SK-N-SH (cell line): ENCODE measurements at places on chromosomes 2 and 18. TPM values are rescaled to one million over a fixed set of nuclear protein-coding genes. Genes with fewer than 3 reads are reported as not detected.

- DNase-seq: no peak
Measured at GRCh38 chr2:40283111-40283909, 168.6 kb downstream of the SLC8A1 start.

DNA sequence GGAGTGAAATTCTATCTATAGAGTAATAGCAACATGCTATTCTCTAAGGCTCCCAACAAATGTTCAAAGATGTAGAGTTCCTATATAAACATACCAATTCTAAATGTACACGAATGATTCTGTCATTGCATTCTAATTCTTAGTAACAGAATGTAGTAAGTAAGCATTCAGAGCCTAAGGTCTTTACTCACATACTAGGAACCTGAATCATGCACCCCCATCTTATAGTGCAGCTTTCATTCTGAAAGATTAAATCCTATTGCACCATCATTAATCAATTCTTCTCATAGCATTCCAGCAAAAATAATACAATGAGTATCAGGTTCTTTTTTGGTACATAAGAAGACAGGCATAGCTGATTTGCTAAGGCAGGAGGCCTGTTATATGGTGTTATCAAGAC lies 230.0 kb downstream of the NCKAP5 start:
- DNase-seq: no peak

DNA sequence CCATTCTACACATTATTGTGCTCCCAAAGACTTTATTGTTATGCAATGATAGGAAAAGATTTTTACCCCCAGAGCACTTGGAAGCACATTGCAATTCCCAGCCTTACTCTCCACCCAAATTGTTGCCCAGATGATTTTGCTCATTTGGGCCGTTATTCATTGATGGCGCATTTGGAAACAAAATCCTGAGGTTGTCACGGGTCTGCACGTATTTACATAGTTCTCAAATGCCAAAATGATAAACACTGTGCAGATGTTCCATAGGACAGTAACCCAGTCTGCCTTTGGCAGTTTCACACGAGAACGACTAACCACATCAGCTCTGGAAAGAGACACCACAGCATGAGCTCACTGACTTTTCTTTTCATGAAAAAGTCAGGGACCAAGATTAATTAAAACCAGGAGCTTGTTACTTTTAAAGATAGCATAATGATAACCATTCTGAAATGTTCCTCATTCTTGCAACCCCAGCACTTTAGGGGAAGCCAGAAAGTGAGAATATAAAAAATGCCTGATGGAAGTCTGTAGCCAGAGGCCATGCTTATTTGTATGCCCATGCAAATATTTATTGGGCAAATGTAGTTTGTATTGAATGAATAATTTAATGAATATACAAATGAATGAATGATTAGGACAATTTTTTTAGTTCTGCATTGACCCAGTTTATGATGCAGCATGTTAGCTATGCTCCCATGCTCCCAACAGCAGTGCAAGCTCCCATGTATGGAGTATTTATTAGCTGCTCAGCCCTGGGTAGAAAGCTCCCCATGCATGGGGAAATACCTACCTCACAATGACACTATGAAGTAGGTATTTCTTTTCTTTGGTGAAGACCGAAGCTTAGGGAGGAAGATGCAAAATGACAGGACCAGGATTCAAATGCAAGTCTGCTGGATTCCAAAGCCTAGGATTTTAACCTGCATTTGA lies 84.6 kb downstream of the MAIP1 start:
- DNase-seq: no peak

GRCh38 chr2:197077336-197077735 lies 150.8 kb upstream of the PGAP1 start:
- DNase-seq: no peak

DNA sequence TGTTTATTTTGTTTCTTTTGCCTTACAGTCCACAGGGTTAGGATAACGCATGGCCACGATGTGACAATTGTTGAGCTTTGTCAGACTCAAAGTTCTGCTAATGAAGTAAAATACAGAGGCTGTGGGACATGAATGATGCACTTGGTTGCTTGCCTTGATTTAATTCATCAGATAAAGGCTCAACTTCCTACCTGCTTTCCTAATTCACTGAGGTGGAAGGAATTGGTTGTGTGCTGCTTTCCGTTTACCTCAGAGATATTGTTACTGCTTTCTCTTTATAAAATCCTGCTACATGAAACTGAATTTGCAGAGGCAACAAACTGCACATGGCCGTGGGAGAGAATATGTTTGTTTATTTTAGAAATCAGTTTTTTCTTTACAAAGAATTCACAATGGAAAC lies 6.6 kb downstream of the RIT2 start:
- DNase-seq: no peak

GRCh38 chr2:69185807-69186206 lies 172.8 kb downstream of the ANTXR1 start:
- no peak for DNase-seq

DNA sequence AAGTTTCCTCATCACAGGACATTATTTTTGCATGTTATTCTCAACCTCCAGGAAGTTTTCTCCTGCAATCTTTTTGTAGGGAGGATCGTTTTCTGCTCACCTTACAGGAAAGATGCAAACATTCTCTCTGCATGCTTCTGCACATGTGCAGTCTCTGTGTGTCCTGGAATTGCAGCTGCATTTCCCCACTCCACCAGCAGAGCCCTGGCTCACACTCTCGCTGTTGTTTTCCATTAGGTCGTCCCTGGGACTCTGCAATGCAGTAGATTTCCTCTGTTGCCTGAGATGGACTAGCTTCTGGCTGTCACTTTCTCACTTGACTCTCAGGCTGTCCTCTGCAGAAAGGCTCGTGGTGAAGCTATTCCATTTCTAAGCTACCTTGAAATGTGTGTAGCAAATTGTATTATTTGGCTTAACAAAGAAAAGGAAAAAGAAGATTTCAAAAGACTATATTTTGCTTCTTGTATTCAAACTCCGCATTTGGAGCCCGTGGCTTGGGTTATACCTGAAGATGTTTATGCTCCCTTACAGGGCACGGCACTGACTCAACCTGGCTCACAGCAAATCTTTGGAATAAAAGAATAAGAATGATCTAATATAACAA lies 346.7 kb downstream of the RAD51AP2 start:
- DNase-seq: peak; percentile 66

- no peak for DNase-seq
Measured at GRCh38 chr2:147450661-147451510, 393.9 kb upstream of the ACVR2A start.

DNA sequence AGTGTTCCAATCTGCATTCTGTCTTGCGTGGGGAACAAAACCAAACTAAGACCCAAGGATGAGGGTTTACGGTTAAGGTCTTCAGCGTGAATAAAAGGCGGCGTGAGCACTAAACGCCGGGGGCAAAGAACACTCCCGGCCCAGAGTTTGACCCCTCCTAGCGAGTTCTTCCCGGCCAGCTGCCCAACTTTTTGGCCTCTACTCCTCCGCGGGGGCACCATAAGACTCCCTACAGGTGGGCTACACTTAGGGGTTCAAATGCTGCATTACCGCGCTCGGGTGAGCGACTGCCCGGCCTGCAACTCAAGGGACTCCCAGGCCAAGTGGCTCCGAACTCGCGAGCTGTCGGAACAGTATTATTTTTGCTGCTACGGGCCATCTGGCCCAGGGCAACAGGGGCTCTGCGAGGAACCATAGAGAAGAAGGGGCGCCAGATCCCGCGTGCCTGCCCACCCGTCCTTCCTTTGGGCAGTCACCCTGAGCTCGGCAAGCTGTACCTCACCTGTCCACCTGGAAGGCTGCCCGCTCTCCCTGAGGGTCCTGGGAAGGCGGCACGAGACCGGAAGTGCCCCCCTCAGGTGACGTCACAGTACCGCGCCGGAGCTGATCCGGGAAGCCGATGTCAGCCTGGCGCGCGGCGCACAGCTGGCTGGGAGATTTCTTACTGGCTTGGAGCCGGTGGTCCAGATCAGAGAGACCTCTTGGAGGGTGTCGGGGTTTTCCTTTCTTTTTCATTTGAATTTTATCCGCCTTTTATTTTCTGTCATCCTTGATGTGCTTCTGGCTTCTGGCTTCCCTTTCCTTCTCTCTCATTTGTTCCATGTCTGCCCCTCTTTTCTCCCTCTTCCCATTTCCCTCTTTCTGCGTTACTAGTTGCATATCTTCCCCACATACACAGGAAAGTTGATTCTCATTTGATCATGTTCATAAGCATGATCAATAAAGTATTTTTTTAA lies at the start of gene LDAH:
Gene LDAH, minus strand, starts transcription at position 567 of the 956 bp plus-strand sequence. CDS start 21,638 bp downstream, outside the sequence.
- peak; percentile 98 for DNase-seq

- DNase-seq: no peak
Measured at GRCh38 chr2:37985333-37985732, 60.2 kb downstream of the RMDN2 start.

DNA sequence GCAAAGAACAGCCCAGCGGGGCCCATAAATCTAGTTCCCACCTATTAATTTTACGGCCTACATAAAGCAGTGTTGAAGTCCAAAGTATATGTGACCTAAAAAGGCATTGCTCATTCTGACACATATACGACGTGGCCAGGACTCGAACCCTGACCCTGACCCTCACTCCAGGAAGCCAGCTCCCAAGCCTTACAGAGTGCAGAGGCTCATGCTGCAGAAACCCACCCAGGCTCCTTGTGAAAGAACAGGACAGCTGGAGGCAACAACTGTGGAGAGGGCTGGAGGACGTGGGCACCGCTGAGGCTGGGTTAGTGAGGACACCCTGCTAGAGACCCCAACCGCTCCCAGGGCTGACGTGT lies 221.6 kb downstream of the CYP26B1 start:
- DNase-seq: no peak

GRCh38 chr2:235592430-235592829 lies 98.6 kb downstream of the AGAP1 start:
- no peak for DNase-seq

- no peak for DNase-seq
Measured at GRCh38 chr18:11759456-11759855, 70.4 kb downstream of the GNAL start.

GRCh38 chr2:203418271-203418670 lies 90.1 kb downstream of the ABI2 start:
- DNase-seq: no peak

The NPAS2 gene
- 40.1 and 58.5 TPM in 2 replicates for polyA plus RNA-seq

The C2orf74 gene
- 24.1 and 26.3 TPM in 2 replicates for polyA plus RNA-seq

The CROCC2 gene
- polyA plus RNA-seq: not detected in 2 replicates

The LYPD6 gene
- 8.1 and 11.0 TPM in 2 replicates for polyA plus RNA-seq

The ZAP70 gene
- 0.05 and 0.08 TPM in 2 replicates for polyA plus RNA-seq

The GAL3ST2 gene
- 0.10 and 0.15 TPM in 2 replicates for polyA plus RNA-seq

The ST6GAL2 gene
- 0.58 and 0.77 TPM in 2 replicates for polyA plus RNA-seq

The FER1L5 gene
- polyA plus RNA-seq: 0.02 TPM in 1 of 2 replicates, not detected in the other

The STON1 gene
- 4.2 and 5.7 TPM in 2 replicates for polyA plus RNA-seq

The MATN3 gene
- 4.0 and 5.9 TPM in 2 replicates for polyA plus RNA-seq

The HAT1 gene
- 18.6 and 21.5 TPM in 2 replicates for polyA plus RNA-seq
